ENCODE measurements at places on chromosomes 3 and 15.

DNA sequence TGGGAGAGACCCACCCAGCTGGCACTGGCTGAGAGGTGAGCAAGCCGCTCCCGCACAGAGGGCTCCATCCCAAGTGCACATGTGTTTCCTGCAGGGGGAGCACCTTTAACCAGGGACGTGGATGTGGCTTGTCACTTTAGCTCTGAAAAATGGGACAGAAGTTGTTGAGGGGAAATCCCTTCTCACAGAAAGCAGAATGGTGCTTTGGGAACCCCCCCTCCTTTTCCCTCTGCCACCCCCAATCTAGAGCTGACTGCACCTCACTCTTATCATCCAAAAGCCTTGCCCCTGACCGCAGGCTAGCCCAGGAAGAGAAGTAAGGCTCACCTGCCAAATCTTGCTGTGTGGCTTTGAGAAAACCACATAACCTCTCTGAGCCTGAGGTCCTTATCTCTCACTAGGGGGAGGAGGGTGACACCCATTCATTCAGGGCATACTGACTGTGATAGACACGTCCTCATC, 77.9 kb downstream of the RPN1 start:
- DNase-seq = peak; percentile 52
- no peak overlapping the region for H3K4me3 ChIP-seq
- H3K4me1 ChIP-seq = peaks cover 17% of the 10 kb centered on the region

DNA sequence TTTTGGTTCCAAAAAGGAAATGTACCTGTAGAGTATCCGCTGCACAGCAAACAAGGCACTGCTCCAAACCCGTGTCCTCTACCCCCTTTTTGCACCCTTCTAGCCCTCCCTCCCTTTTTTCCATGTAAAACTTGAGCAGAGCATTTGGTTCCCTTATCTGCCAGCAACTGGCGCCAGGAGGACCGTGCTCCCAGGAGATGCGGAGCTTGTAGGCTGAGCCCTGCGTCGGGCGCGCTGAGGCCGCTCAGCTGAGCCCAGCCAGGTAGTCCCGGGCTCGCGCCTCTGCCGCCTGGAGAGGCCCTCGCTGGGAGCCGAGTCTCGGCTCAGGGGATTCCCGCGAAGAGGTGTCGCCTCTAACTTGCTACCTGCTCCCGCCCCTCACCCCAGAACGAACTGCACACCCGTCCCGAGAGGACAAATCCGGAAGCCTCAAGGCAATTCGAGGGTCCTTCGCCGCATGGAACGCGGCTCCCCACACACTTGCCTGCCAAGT, 575 bp downstream of the TRPM7 start:
- peak overlapping the region; percentile 99 for H3K27ac ChIP-seq
- peaks cover 62% of the 10 kb centered on the region for H3K4me1 ChIP-seq
- peak overlapping the region; percentile 99 for H3K4me3 ChIP-seq
- peaks cover 23% of the 10 kb centered on the region for H3K36me3 ChIP-seq
- no peaks in the 10 kb centered on the region for H3K27me3 ChIP-seq
- peak; percentile 76 for DNase-seq

GRCh38 chr15:75884041-75884440, 19.6 kb upstream of the FBXO22 start:
- H3K27ac ChIP-seq = no peak overlapping the region
- H3K4me3 ChIP-seq = no peak overlapping the region
- no peak for DNase-seq
- H3K36me3 ChIP-seq = peaks cover 49% of the 10 kb centered on the region
- no peaks in the 10 kb centered on the region for H3K27me3 ChIP-seq

DNA sequence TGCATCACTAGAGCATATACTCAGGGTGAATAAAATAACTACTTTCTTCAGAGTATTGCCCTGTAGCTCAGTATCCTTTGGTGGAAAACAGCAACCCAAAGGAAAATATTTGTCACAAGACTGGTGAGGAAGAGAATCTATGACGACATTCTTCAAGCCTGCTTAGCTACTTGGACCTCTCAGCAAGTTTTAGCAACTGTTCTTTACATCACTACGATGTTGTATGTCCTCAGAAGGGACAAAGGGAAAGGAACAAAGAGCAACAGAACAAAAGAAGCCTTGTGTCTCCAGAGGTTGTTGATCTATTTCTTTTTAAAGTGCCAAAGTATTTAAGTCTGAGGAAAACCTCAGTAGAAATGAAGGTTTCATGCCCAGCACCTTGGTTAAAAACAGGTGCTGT, 746.7 kb downstream of the NAALADL2 start:
- H3K4me1 ChIP-seq = no peaks in the 10 kb centered on the region
- H3K27me3 ChIP-seq = no peaks in the 10 kb centered on the region
- H3K27ac ChIP-seq = no peak overlapping the region
- H3K36me3 ChIP-seq = no peaks in the 10 kb centered on the region
- H3K4me3 ChIP-seq = no peak overlapping the region

DNA sequence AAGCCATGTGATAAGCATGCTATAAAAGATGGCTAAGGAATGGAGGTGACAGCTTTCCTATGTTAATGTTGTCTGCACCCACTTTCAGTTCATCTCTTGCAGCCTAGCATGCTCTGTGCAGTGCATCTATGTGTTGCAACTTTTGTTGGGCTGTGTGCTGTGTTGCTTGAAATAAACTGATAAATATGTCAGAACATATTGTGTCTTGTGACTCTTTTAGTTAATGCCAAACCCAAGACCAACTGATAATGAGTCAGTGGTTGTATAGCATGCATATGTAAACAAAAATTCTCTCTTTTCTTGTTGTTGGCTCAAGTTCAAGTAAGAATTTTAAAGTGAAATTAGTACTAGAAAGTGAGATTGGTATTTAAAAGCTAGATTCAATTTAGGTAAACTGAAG, 37.0 kb upstream of the SCN10A start:
- H3K36me3 ChIP-seq = no peaks in the 10 kb centered on the region
- no peaks in the 10 kb centered on the region for H3K27me3 ChIP-seq
- no peak overlapping the region for H3K4me3 ChIP-seq
- no peak overlapping the region for H3K27ac ChIP-seq
- H3K4me1 ChIP-seq = no peaks in the 10 kb centered on the region
